GM23338 (cell line): ENCODE measurements at places on chromosomes 16 and 17. TPM values are rescaled to one million over a fixed set of nuclear protein-coding genes. Genes with fewer than 3 reads are reported as not detected.

- H3K27ac ChIP-seq = 0 out of 2 replicates have a peak overlapping the region, but pooled peaks have one; percentile 55
- no peak overlapping the region for H3K4me3 ChIP-seq
- peaks cover 7% of the 10 kb centered on the region; the same call in 1 of the 2 replicates for H3K4me1 ChIP-seq
- no peak for DNase-seq
- no peaks in the 10 kb centered on the region for H3K27me3 ChIP-seq
These were observed 5.4 kb downstream of the SPATA2L start for GRCh38 chr16:89695875-89696669.

DNA sequence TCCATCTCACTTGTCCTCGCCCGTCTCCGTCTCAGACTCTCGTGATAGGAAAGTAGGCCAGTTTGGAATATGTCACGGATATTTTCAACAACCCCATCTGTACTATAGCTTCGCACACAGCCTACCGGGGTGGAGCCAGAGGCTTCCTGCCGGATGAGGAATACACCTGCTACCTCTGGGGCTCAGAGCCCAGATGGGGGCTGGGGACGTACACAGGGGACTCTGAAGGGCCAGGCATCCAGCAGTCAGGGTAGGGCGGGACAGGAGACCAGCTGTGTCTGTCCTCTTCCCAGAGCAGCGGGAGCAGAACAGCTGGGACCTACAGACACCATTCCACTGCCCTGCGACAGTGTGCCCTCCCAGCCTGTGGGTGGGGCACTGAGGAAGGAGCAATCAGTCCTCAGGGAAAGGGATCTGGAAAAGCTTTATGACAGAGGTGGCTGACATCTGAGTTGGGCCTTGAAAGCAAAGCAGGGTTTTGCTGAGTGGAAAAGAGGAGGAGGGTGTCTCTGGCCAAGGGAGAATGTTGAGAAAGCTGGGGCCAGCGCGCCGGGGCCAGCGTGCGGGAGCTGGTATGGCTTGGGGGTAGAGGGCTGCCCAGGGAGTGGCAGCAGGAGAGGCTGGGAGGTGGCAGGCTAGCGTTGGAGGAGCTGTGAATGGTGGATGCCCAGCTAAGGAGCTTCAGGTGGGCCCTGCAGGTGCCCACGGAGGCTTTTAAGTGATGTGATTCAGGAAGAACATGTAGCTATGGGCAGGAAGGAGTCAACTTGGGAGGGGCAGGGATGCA is 11.5 kb upstream of the SRCIN1 start:
- DNase-seq = peak; percentile 37
- H3K27ac ChIP-seq = no peak overlapping the region
- no peaks in the 10 kb centered on the region for H3K36me3 ChIP-seq
- no peak overlapping the region for H3K4me3 ChIP-seq
- peaks cover 24% of the 10 kb centered on the region for H3K4me1 ChIP-seq

DNA sequence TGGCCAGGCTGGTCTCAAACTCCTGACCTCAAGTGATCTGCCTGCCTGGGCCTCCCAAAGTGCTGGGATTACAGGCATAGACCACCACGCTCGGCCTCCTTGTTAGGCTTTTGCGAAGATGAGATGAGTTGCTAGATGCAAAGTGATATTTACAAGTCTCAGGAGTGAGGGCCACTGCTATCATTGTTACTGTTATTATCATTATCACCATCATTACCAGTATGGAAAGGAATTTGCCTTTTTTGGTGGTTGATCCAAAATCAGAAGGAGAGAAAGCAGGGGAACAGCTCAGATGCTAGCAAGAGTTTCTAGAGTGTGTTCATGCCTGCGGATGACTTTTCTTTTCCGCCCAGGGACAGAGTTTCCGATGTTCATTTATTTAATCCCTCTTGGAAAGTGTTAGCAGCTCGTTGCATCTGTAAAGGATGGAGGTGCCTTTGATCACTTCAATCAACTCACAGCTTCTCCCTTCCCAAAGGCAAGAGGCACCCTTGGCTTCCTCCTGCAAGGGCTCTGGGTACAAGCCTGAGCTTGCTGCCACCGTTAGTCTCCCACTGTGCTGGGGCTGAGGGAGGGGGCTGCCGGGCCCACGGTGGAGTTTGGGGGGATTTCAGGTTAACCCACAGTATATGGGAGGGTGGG is 21.6 kb downstream of the ITPRIPL2 start:
- no peak overlapping the region for H3K27ac ChIP-seq
- H3K4me3 ChIP-seq = no peak overlapping the region
- H3K27me3 ChIP-seq = no peaks in the 10 kb centered on the region

EMP2 gene
- 7.3 and 7.4 TPM in 2 replicates for total RNA-seq

TLCD1 gene
- total RNA-seq = 16.9 and 26.5 TPM in 2 replicates

EXOC3L1 gene
- total RNA-seq = 1.6 and 2.3 TPM in 2 replicates

EVPLL gene
- 0.12 and 0.42 TPM in 2 replicates for total RNA-seq
